ENCODE measurements at places on chromosomes 12 and 14.

DNA sequence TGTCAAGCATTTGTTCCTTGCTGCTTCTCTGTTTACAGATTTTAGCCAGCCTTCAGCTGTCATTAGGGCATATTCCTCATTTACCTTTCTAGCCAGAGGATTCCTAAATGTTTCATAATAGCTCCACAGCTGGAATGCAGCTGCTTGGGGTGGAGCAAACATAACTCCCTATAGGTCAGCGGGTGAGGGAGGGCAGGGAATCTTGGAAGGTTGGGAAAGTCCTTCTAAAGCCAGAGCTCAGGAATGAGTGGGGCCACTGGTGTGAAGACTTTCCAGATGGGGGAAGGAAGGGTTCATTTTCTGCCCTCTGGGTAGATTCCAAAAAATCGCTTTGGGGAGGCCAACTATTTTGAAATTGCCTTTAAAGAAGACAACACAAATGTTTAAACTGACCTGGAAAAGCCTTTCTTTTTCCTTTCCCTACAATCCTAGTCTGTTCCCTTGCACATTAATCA, 16.3 kb upstream of the IRF2BPL start:
- peak; percentile 61 for DNase-seq

DNA sequence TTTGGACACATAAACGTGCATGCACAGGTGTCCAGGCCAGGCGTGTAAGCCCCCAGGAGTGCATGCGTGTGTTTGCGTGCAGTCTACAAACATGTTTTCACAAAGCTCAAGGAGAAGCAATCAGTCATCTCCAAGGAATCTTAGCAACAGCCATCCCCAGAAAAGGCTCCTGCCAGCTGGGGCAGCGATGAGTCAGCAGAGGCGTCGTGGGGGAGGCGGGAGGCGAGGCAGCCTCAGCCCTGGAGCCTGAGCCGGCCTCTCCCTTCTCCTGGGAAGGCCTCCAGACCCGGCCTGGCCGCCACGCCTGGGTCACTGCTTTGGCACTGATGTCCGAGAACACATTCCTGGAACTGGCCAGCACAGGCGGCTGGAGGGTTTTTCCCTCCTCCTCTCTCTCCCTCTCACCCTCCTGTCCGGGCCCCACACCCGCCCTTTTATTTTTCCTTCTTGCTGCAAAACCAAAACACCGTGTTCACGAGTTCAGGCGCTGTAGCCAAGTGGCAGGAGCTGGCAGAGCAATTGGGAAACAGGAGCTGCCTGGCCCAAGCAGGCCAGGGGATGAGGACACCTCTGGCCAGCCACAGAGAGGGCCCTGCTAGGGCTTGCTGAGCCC, 92.7 kb downstream of the LRRC74A start:
- peak; percentile 95 for DNase-seq

- DNase-seq: no peak
These were observed 204.7 kb downstream of the BCAT1 start for GRCh38 chr12:24743941-24744793.

- DNase-seq: no peak
These were observed 64.5 kb downstream of the DIP2B start for GRCh38 chr12:50569321-50569720.

DNA sequence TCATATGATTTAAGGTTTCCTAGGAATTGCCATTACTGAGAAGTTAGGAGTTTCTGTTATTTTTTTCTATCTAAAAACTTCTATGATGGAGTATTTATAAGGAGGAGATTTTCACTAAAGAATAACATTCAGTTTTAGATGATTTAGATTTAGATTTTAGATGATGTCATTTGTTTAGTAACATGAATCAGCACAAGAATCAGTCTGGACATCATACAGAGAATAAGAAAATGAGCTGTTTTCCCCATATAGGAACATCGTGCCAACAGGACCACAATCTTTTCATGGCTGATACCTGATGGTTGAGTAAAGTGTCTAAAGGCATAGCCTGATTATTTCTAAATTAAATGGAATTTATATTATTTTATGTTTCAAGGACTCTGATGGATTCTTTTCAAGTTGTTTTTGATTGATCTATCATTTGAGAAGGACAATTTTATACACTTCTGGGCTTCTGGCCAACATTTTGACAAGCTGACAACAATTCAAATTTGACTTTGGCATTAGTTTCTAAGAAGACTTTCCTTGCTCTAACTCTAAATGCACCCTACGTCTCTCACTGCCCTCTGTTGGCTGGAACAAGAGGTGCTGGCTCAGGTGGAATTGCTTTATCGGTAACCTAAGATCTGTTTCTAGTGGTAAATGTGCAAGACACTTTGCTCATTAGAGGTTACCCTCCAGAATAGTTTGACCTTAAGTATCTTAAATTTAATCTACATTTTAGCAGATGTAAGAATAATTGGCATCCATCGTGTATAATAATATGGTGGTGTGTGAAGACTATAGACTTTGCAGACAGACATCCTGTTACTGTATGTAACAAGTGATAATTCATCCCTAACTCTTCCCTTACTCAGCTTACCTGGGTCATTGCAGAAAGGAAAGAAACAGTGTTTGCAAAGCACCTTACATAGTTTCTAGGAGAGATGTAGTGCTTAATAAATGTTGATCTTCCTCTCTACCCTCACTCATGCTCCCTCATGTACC, 42.8 kb upstream of the CPSF6 start:
- DNase-seq: no peak

- no peak for DNase-seq
These were observed 19.2 kb downstream of the SLC7A8 start for GRCh38 chr14:23164250-23164649.

DNA sequence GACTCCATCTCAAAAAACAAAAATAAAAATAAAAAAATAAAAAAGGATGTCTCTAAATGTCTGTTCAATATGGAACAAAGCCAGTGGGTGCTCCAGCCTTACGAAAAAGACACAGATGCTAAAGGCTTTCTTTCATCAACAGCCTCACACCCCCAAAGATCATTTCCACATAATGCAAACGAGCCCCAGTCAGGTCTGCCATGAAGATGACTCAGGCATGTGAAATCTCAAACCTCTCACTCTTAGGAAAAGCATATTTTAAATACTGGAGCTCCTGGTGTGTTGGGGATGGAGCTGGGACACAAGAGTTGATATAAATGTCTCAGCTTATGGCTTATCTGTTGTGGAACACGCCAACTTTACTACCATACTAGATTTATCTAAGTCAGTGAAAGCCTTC, 49.9 kb upstream of the PLXNC1 start:
- no peak for DNase-seq

DNA sequence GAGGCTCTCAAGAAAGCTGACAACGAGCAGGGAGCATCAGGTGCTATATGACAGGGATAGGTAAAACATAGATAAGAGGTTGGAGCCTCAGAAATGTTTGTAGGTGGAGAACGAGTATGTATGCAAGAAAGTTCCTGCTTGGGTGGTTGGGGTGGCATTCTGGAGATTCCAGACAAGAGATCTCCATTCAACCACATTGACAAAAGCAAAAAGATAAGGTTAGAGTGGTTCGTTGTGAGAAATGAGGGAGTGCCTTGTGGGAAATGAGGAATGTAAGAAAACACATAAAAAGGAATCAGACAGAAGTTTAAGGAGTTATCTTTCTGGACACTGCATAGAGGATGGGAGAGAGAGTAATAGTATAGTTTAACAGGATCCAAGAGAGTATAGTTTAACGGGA, 290.3 kb downstream of the DPF3 start:
- no peak for DNase-seq

Data from eye (tissue), 1 donor.